Activated CD4-positive, alpha-beta T cell treated with anti-CD3 and anti-CD28 coated beads, Interleukin-2, amount 50 U/mL, for 4 hours (primary cell): ENCODE measurements at places on chromosomes 5 and 9.

DNA sequence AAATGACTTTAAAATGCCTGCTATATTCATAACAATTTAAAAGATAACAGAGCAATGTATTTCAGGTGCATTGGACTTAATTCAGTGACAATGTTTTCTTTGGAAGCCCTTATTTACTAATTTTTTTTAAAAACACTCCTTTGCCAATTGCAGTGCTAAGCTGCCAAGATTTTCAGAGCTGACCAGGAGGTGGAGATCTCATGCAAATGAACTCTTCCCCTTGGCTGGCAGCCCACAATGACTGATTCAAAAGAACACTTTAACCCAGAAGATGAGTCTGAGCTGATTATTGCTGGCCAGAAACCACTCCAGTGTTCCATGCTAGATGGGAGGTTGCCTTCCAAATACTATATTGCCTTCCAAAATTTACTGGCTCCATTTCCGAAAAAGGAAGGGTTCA lies 128.3 kb upstream of the CCNH start:
- no peak for DNase-seq

GRCh38 chr5:136174021-136174659 lies 18.8 kb downstream of the SMIM32 start:
- no peak for DNase-seq

- DNase-seq = no peak
Observed at GRCh38 chr5:1460054-1460682, 14.9 kb upstream of the SLC6A3 start.

DNA sequence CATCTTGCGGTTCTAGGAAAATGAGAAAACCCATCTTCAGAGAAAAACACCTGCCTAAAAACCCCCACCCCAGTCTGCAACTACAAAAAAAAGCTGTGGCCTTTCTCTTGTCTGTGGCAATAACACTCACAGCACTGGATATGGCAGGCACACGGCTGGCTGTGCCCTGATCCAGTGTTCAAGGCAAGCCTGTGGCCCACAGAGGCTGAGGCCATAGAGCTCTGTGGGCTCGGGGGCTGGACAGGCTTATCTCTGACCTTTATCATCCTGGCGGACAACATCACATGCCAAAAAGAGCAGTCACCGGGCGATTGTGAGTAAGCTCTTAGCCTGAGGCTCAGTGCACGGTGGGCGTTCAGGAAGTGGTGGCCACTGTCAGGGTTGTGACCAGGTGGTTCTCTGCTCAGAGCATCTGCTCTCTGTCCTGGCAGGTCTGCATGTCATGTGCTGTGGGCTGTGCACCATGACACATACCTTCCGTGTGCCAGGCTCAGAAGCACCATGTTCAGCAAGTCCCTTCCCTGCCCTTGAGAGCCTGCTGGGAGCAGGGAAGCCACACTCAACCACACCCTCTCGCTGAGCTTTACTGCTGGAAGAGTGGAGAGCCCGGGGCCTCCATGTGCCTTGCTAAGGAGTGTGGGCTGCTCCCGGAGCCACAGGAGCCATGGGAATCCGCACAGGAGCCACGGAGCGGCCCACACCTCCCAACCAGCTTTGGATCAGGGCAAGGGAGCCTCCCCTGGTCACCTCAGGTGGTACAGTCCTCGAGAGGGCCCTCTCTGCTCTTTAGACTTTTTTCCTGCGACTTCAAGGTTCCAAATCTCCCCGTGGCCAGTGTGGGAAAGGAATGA lies 34.6 kb upstream of the WDR38 start:
- no peak for DNase-seq

DNA sequence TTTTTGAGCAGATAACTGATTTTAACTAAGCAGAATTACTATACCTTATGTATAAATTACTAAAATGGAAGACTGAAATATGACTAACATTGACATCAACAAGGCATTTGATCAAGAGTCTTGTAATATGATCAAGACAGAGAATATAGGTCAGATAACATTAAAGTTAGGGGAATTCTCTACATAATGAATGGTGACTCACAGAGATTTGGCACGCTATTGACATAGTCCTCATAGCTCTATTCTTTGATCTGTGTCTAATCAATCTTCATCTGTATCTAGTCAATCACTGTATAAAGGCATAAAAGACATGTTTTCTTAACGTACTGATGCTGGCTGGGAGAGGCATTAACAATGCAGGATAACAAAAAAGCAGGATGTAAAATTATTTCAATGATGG lies 17.4 kb downstream of the ABITRAM start:
- DNase-seq = no peak

- no peak for DNase-seq
Observed at GRCh38 chr5:8418049-8418426, 549.1 kb downstream of the MTRR start.

DNA sequence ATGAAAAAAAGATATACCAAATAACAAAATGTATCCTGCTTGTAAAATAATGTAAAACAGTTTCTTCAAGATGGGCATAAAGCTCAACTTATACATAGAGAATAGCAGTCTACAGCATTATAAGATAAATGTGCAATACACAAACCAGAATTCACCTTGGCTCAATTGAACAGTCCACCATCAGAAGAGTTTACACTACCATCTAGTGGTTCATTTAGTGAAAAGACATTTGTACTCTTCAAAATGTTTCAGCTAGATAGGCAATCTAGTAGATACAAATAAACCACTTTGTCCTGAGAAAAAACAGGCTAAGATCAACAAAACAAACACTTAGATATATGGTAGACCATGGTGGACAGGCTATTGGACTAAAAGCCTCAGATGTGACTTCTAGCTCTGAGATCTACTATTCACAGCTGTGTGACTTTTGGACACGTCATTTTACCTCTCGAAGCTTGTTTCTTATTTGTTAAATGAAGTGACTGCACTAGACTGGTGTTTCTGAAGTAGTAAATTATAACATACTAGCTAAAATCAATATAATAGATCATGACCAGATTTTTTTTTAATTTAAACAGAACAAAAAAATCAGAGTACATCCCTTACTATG lies 22.1 kb upstream of the TPD52L3 start:
- no peak for DNase-seq

DNA sequence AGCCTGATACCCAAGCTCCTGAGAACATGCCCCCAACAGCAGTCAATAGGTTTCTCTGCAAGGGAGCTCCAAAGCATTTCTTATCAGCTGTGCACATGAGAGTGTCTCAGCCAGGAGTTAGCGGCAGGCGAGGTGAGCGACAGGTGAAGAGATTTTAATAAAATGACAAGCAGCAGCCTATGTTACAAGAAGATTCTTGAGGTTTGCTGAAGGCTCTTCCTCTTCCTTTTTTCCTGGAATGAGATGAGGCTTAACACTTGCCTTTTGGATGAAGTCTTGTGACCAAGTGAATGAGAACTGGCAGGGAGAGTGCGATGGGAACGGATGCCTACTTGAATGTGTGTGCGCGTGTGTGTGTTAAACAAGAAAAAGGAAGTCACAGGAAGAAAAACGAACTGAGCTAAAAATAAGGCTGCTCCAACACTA lies 76.1 kb downstream of the SHB start:
- no peak for DNase-seq

GRCh38 chr5:38379350-38379937 lies 121.1 kb downstream of the EGFLAM start:
- DNase-seq = no peak

DNA sequence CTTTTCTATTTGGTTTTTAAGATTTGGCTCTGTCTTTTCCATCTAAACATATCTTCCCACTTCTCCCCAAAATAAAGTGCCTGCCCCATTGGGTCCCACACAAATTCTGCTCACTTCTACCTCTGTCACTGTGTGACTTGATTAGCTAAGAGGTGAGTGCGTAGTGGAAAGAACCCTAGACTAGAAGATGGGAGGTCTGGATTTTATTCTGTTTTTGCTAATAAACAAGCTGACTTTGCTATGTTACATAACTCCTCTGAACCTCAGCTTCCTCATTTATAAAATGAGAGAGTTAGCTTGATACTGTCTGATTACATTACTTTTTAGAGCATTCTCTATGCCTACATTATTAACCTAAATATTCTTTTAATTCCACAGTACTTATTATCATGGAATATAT lies 51.3 kb upstream of the PTGER4 start:
- DNase-seq = no peak

- DNase-seq = no peak
Observed at GRCh38 chr9:714675-715074, 126.8 kb upstream of the DMRT1 start.

DNA sequence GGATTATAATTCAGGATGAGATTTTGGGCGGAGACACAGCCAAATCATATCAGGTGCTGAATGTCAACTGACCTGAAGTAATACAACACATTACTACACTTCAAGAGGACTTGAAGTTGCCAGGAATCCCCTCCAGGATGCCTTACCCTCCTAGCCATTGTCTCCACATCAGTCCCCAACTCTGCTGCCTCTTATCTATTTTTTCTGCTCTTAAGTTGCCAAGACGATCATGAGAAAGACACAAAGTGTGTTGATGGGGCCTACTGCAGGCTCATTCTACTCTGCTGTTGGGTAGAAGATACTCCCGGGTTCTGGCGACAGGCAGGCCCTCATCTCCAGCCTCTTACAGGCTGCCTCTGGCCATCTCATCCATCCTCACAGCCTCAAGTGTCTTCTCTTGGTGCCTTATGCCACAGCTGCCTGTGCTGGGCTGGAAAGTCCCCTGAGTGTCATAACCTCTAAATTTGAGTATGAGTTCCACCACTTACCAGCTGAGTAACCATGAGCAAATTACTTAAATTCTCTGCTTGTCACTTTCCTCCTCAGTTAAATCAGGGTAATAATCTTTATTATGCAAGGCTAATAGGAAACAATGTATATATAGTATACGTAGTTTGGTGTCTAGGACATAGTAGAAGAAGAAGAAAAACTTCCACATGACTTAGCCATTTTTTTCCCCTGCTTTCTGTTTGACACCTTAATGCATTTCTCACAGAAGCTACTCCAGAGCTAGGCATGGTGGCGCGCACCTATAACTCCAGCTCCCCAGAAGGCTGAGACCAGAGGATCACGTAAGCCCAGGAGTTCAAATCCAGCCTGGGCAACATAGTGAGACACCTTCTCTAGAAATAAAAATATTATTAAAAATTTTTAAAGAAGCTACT lies 73.0 kb upstream of the SNX2 start:
- DNase-seq = no peak

GRCh38 chr9:69643098-69643497 lies 29.1 kb downstream of the APBA1 start:
- no peak for DNase-seq

DNA sequence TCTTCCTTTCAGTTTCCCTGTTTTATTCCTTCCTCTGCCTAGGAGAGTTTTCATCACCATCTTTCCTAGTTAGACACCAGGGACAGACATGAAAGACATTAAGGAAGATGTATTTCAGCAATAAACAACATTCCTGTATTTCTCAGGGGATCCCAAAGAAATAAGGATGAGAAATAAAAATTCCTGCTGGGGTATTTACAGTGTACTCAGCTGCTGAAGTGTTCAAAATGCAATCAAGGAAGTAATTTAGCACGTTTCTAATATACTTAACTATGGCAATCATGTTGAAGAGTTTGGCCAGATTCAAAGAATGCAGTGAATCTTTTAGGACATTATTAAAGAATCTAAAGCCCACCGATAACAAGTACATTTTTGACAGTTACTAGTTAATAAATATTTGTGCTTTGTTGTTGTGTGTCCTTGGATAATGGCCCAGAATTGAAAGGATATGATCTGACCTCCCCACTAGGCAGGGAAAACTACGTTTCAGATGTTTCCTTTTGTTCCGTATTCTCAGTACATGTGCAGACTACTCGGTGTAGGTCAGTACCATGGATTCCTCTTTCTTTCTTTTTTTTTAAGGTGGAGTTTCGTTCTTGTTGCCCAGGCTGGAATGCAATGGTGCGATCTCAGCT lies 46.8 kb downstream of the INIP start:
- no peak for DNase-seq

DNA sequence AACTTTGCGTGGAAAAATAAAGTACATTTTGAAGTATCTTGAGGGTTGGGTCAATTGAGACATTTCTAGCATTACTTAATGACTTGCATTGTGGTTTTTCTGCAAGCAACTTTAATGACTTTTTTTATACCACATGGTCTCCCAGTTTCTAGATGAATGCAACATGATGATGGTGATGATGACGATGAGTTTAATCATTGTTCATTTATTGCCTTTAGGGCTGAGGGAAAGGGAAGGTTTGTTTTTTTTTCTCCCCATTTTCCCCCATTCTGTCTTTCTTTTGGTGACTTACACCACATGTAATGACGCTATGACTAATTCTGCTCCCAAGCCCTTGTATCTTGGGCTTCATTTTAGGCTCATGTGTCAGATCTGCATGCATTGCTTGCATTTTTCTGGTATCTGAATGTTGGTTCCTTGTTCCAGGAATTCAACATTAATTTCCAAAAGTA lies 57.7 kb upstream of the NXNL2 start:
- DNase-seq = no peak

GRCh38 chr9:116789081-116789480 lies 102.0 kb downstream of the TRIM32 start:
- no peak for DNase-seq

GRCh38 chr9:132243156-132244074 lies 81.6 kb downstream of the NTNG2 start:
- DNase-seq = no peak

- DNase-seq = no peak
Observed at GRCh38 chr9:121294866-121295661, 27.1 kb downstream of the GSN start.

- no peak for DNase-seq
Observed at GRCh38 chr5:54651482-54652076, 134.0 kb downstream of the SNX18 start.

DNA sequence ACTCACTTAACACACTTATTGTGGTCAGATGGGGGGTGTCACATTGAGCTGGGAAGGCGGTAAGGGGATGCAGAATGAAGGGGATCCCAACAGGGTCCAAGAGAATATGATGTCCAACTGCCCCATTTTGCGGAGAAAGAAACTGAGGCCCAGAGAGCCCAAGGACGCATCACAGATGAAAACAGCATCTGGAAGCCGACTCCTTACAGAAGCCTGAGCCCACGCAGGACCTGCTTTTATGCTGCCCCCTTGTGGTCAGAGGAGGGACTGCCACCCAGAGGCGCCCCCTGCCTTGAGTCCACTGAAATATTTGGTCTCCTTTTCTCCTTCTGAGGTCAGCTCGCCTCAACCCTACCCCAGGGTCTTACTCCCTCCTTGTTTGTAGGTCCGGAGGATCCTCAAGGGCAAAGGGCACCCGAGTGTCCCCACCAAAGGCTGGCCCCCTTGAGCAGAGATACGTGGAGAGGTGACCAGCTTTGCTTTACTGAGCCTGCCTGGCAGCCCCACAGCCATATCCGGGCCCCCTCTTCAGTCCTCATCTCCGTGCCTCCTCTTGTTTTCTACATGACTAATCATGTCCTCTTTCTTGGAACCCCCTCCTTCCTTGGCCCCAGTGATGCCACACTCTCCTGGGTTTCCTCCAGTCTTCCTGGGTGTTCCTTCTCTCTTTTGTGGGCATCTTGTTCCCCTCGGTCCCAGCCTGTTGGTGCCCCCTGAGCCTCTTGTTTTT lies 30.0 kb upstream of the TTLL11 start:
- peak; percentile 68 for DNase-seq

GRCh38 chr5:42718591-42718990 lies 38.0 kb upstream of the CCDC152 start:
- DNase-seq = no peak

DNA sequence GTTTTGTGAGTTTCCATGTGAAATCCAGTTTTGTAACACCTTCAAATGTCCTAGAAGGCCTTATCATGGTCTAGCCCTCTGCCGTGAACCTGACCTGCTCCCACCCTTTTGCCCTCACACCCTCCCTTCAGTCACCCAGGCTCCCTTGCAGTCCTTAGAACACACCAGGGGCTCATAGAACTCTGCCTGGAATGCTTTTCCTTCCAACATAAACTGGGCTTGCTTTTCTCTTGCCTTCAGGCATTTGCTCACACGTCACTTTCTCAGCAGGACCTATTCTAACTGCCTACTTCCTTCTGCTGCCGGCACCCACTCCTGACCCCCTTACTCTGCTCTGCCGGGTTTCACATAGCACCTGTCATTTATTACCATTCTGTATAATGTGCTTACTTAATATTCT lies 111.9 kb downstream of the PDE8B start:
- DNase-seq = no peak
